AG08395 (cell line): ENCODE measurements at places on chromosomes 1 and 21.
A peak's percentile ranks its signal among the peaks of the same experiment; 100 is the strongest.

DNA sequence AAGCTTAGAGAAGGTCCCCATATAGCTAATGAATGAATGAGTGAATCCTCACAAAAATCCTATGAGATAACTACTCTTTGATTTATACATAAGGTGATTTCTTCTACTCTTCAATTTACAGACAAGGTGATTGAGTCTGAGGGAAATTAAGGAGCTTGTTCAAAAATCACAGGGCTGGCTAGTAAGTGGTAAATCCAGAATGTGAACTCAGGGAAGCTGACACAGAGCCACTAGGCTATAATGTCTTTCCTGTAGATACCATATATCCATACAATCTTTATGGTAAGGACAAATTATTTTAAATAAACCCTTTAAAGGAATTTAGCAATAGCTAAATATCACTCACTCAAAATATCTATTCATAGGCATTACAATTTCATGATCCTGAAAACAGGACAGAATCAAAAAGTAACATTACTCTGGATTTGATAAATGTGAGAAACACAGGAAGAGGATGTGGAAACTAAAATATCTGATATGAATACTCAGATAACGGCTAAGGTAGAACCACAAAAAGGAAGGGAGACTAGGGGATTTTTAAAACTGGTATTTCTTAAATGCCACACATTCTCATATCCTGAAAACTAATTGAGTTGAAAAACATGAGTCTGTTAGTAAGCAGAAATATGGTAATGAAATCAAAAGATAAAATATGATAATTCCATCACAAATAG is 108.2 kb downstream of the NBPF12 start:
- no peak for DNase-seq

- DNase-seq = no peak
Measured at GRCh38 chr1:159089184-159089791, 12.7 kb upstream of the AIM2 start.

DNA sequence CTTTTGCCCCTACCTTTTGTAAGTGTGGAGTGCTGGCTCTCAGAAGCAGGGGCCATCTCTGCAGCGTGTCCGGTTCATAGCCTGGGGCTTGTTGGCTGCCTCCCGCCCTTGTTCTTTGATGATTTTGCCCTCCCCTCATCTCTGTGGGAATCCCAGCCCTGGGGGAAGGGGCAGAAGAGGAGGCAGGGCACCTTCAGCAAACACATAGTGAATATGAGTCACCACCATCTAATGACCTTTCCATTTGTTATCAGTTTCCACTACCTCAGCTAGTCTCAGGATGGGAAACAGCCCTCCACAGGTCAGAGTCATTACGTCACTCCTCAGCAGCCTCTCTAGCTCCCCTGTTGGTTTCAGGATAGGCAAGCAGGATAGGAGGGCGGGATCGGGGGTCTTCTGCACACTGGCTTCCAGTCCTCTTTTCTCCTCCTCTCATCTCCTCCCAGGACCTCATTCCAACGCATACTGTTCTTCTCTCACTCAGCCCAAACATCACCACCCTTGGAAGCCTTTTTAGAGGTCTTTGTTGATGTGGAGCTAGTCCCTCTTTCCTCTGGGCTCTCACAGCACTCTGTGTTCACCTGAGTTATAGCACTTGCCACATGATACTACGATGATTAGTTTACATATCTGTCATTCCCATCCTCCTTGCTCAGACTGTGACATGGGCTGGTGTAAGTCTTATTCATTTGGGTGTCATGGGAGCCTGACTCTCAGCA is 15.8 kb downstream of the GADD45A start:
- no peak for DNase-seq

GRCh38 chr1:182677397-182678098 is 6.8 kb downstream of the RGS8 start:
- DNase-seq = no peak

- DNase-seq = peak; percentile 33
Measured at GRCh38 chr1:24928689-24929397, 1.2 kb downstream of the RUNX3 start.

- DNase-seq = no peak
Measured at GRCh38 chr1:65332821-65333220, 23.5 kb downstream of the DNAJC6 start.

- DNase-seq = no peak
Measured at GRCh38 chr1:213291526-213291925, 240.5 kb downstream of the RPS6KC1 start.

DNA sequence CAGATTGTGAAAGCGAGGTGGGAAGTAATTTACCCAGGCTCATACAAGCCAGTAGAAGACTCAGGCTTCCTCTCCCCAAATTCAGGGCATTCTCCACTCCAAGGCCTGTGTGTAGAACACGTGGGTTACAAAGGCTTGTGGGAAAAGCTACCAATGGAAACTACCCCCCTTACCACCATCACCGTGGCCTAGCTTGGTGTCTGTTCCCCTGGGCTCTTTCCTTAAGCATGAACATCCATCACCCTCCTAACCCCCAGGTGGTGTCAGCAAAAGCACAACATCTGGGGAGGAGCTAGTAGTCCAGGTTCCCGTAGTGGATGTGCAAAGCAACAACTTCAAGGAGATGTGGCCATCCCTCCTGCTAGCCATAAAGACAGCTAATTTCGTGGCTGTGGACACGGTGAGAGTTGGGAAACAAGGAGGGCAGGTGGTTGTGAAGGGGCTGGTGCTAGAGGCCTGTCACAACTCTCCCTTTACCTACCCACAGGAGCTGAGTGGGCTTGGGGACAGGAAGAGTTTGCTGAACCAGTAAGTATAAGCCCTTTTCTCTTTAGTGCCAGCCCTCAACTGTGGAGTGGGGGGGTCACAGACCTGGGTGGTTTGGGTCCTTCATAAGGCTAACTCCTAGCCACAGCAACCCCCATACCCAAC is 701 bp upstream of the MUTYH start:
- no peak for DNase-seq

GRCh38 chr1:161121834-161122233 is 3.9 kb downstream of the NIT1 start:
- no peak for DNase-seq

DNA sequence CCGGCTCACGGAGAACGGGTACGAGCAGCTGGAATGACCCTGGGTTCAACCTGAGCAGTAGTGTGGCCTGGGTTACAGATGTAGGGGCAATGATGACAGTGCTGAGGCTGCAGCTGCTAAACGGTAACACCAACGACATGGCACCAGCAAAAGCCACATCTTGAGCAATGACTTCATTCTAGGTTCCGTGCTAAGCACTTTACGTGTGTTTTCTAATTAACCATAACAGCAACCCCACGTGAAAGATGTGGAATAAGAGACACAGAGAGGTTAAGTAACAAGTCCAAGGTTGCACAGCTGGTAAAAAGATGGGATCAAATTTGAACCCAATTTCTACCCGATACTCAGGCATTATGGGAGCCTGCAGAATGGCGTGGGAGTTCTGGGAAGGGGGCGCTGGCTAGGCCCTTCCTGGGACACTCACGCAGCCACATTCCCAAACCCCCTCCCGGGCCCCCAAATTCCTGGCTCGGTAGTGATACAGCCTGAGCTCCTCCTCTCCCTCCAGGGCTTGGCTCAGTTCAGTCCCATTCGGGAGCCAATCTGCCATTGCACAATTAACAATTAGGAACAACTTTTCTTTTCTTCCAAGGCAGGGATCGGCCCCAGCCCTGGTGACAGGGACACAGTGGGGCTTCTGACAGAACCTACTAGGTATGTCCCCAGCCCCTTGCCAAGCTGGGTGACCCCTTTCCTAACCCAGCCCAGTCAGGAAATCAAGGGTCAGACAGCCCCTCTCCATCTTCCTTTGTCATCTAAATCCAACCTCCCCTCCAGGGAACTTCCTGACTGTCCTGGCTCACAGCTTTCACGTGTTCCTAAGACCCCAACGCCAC is 23.8 kb upstream of the ECE1 start:
- DNase-seq = no peak

GRCh38 chr1:76892675-76893074 is 25.4 kb downstream of the ST6GALNAC5 start:
- no peak for DNase-seq

GRCh38 chr1:1510912-1511532 is 940 bp upstream of the ATAD3A start:
- DNase-seq = no peak

- no peak for DNase-seq
Measured at GRCh38 chr1:184021728-184022127, 15.8 kb downstream of the COLGALT2 start.

GRCh38 chr21:27362249-27362648 is 395.4 kb upstream of the ADAMTS5 start:
- no peak for DNase-seq

- peak; percentile 48 for DNase-seq
Measured at GRCh38 chr1:186202271-186202764, 172.7 kb downstream of the TPR start.

GRCh38 chr1:8358897-8359616 is 41.1 kb downstream of the SLC45A1 start:
- DNase-seq = no peak

- no peak for DNase-seq
Measured at GRCh38 chr1:46218443-46218842, 15.3 kb downstream of the LURAP1 start.

DNA sequence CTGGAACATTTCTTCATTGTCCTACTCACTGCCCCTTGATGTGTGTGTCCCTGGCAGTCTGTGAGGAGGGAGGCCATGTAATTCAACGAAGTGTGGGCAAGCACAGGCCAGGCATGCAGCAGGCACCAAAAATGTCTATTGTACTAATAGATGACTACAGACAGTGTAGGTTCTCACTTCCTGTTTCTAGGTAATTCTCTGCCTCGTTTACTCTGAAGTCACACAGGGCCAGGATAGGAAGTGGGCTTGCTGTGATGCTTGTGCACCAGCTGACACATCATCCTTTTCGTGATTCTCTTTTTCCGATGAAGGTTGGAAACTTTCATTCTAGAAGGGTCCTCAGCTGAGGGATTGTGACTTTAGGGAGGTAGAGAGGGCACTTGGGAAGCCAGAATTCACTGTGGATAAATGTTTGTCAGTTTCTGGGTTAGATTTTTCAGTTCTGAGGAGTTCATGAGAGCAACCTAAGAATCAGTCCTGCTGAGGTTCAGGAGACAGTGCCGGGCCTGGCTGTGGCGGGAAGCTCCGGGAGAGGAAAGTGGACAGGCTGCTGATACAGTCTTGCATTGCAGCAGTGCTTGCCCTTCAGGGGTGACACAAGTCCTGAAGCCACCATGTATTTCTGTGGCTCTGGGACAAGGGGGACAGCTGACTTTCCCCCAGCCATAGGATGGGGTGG is 4.3 kb upstream of the CSF1 start:
- no peak for DNase-seq

DNA sequence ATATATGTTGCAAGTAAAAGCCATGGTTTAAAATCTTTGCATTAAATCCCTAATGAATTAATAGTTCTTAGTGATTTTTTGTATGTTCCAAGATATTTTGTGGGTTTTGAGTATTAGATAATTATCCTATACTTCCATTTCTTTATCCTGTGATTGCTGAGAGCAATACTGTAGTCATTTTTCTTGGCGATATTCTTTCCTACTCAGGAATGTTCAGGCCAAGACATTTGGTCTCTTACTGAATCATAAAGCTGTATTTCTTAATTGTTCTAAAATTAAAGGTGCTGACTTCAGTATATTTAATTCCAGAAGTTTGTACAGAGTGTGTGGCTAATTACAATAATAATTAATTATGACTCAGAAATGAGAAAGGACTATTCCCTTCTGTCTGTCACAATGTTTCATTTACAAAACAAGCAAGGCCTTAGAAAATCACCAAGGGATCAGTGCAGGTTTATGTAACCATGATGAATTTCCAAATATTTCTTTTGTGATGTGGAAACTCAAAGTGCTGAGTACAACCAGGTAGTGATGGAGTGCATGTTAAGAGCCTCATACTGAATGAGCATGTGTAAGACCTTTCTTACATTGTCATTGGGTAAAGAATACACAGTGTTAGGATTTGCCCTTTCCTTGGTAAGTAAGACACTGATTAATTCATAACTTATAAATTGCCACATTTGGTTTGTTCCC is 161.2 kb downstream of the HMCN1 start:
- peak; percentile 32 for DNase-seq

DNA sequence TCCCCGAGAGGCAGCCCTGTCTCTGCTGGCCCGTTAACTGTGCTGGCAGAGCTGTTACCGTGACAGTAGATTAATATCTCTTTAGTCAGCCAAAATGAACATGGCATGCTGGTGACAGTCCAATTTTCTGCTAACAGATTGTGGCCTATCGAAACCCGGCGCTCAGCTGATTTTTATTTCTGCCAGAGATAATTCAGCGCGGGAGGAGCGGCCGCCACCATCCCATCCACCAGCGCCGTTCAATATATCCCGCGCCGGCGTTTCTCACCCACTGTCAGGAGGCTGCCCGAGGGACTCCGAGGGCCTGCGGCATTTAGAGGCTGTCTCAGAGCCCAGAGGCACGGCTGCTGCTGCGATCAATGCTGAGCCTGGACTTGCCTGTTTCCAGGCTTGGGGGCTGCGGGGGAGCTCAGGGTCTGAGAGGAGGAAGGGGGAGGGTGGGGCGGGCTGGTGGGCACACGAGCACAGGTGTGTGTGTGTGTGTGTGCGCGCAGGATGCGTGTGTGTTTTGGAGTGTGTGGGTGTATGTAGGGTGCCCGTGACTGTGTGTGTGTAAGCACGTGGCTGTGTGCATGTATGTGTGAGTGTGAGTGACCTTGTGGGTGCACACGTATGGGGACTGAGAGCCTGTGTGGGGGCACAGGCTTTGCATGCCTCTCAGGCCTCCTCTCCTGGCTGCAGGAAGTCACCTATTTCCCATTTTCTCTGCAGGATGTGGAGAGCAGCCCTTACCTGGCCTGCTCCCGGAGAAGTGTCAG is 109.7 kb upstream of the ACTRT2 start:
- DNase-seq = no peak

GRCh38 chr1:228979325-228979699 is 244.0 kb downstream of the RHOU start:
- no peak for DNase-seq

GRCh38 chr1:31588751-31589515 is 12.6 kb downstream of the TINAGL1 start:
- peak; percentile 45 for DNase-seq

DNA sequence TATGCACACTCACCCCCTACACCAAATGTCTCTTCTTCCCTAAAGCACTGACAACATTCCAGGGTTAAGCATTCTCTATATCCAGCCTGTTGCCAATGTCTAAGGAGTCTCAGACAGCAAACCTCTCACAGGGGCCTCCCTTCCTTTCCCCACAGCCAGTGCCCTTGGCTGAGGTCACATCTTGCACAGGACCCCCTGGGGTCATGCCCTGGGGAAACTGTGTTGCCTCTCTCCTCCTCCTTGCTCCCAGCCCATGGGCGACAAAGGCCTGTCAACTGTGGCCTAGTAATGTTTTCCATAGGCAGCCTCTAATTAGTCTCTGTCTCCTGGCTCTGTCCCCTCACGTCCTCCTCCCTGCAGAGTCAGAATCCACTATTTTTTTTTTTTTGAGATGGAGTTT is 54.6 kb downstream of the NENF start:
- no peak for DNase-seq

DNA sequence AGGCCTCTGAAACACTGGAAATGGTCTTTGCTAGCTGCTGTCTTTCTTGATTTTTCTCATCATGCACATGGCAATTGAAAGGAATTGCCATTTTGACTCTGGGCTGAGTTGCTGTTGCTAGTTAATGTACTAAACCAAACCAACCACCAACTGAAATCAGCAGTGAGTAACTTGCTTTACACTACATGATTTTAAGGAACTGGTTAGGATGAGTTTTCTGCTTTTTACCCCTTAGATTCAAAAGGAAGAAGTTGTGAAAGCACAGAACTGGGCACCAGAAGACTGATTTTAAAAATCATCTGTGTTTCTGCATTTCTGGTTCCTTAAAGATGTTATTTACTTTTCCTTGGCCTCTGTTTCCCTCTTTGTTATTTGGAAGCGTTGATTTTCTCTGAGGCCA is 361.9 kb downstream of the HLX start:
- no peak for DNase-seq
